ENCODE measurements at places on chromosomes 3 and 15.

DNA sequence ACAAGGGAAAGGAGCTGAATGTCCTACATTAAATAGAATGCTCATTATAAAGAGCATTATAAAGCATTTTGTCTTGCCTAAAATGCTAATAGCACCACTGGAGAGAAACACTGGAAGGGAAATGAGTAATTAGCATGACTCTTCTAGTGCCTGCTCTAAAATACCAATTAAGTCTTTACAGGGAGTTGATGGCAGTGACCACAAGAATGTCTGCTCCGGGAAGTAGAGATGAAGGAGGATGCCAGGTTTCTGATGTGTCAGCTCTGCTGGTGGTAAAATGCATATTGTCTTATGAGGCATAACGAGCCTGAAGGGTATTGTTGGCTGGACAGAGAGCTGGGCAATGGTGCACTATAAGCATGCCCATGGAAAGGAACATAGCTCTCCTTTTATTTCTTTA, 49.5 kb downstream of the MYLK start:
- no peak for DNase-seq

DNA sequence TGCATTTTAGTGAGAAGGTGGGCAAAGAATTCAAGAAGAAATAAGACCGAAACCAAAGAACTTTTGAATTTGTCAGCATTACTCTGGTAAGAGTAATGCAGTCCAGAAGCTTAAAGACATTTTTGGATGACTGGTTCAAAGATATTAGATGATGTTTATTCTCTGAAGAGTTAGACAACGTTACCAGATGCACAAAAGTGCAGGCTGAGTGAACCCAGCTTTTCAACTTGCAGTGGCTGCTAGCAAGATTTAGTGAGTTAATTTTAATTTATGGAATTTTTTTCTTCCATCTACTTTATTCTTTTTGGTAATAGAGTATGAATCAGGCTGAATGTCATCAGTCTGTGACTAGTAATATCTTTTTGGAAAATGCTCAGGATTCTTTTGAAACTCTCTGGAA, 267.3 kb upstream of the AZI2 start:
- no peak for DNase-seq

DNA sequence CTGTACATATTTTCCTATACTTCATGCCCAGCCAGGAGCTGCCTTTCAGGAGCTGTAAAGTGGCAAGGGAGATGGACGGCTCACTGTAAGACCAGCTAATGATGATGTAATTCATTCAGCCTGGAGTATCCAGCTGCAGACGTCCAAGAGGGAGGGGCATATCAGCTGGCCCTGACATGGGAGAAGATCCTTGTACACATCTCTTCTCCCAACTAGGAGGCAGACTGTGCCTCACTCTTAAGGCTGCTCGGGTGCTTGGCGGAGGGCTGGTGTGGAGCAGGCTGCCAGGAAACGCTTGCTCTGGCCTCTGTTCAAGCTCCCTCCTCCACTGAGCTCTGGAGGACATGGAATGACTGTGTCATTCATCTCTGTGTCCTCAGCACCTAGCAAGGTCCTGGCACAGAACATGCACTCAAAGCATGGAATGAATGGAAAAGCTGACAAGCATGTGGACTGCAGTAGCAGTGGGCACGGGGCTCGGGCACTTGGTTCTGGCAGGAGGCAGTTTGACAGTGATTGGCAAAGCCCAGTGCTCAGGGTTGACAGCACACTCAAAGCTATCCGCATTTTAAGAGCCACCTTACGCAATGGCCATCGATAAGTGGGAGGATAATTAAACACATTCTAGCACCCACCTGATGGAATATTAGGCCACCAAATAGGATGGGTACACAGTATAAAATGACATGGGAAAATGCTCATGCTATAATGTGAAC, 72.4 kb downstream of the TBC1D2B start:
- DNase-seq: no peak

GRCh38 chr15:45866616-45867015, 231.8 kb downstream of the SQOR start:
- DNase-seq: no peak

GRCh38 chr3:140019946-140020345, 85.0 kb downstream of the CLSTN2 start:
- DNase-seq: no peak

- no peak for DNase-seq
Measured at GRCh38 chr15:31257286-31257685, 69.3 kb upstream of the KLF13 start.

DNA sequence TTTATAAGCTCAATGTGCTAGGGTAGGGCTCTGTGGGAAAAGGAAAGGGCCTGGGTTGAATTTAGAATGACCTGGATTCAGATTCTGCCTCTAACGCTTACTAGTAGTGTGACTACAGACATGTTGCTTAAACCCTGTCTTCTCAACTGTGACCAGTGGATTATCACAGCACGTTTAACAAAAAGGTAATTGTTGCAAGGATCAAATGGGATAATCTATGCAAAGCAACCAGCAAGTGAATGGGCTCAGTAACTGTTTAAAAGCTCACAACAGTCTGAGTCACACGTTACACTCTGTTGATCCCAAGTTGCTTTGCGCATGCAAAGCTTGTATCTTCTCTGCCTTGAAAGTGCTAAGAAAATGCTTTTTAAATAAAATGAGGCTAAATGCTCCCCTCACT, 236.5 kb downstream of the IL20RB start:
- no peak for DNase-seq

DNA sequence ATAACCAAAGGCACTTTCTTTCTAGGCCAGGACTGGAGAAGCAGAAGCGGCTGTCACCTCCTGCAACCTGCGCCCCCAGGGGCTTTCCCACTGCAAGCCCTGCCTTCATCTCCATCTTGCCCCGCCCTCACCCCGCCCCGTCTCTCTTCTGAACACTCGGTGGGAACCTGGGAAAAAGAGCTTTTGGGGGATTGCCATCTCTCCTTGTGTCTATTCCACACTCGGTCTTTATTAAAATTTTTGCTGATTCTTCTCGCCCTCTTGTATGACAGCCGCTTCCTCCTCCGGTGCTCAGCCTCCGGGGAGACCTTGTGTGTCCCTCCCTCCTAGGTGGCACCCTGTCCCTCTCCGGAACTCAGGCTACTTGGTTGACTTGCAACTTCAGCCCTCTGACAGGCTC, 41.9 kb upstream of the SPESP1 start:
- DNase-seq: no peak

DNA sequence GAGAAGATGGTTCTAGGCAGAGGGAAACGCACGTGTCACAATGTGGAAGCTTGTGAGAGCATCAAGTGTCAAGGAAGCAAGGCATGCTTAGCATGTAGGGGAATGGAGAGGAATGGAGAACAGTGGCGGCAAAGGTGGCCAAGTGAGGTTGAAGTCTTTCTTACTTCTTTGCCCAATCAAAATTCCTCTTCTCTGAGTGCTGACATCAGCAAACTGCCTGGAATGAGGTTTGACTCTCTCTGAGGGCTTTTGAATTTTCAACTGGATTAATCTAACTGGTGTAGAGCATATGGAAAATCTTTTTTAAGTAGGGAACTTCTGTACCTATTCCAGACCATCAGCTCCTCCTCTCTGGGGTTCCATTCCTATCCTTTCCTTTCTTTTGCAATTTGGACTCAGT, 61.9 kb upstream of the BNC1 start:
- no peak for DNase-seq

DNA sequence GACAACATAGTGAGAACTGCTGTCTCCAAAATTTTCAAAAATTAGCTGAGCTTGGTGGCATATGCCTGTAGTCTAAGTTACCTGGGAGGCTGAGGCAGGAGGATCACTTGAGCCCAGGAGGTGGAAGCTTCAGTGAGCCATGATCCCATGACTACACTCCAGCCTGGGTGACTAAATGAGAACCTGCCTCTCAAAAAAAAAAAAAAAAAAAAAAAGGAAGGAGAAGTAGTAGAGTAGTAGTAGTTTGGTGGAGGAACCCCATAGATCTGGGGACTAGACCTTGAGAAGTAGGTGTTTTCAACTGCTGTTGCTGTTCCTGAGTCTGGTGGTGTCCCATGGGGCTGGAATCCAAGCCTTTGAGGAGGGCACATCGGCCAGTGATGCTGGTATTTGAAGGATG, 38.4 kb upstream of the UBE2E2 start:
- no peak for DNase-seq

- no peak for DNase-seq
Measured at GRCh38 chr15:69132977-69133861, 27.2 kb upstream of the GLCE start.

- no peak for DNase-seq
Measured at GRCh38 chr15:57582090-57582489, 9.6 kb upstream of the MYZAP start.

GRCh38 chr15:92681141-92681631, 25.6 kb upstream of the FAM174B start:
- no peak for DNase-seq

GRCh38 chr15:96125721-96126415, 204.6 kb upstream of the NR2F2 start:
- DNase-seq: no peak

- DNase-seq: no peak
Measured at GRCh38 chr3:76753599-76753998, 286.3 kb upstream of the ROBO2 start.

DNA sequence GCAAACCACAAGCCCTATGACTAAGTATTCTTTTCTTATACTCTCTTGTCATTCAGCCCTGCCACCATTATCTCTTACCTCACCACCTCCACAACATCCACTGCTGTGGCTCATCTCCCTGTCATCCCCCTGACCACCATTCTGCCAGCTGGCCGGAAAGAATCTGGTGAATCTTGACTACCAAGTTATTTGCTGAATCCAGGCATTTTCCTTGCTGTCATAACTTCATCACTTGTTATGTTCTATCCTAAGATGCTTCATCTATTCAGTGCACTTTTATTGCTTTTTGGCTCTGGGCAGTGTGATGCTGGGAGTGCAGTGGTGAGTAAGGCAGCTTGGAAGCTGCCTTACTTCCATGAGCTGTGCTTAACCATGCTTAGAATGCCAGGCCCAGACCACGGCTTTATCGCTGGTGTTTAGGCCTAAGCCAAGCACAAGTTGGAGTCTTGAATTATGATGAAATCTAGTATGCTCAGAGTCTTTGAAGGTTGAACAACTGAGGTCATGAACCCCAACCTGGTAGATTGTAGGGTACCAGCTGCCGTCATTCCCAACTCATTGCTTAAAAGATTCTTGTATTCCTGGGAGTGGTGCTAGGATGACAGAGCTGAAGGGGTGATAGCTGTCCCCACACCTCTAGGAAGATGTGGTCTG, 27.0 kb upstream of the APH1B start:
- DNase-seq: no peak

DNA sequence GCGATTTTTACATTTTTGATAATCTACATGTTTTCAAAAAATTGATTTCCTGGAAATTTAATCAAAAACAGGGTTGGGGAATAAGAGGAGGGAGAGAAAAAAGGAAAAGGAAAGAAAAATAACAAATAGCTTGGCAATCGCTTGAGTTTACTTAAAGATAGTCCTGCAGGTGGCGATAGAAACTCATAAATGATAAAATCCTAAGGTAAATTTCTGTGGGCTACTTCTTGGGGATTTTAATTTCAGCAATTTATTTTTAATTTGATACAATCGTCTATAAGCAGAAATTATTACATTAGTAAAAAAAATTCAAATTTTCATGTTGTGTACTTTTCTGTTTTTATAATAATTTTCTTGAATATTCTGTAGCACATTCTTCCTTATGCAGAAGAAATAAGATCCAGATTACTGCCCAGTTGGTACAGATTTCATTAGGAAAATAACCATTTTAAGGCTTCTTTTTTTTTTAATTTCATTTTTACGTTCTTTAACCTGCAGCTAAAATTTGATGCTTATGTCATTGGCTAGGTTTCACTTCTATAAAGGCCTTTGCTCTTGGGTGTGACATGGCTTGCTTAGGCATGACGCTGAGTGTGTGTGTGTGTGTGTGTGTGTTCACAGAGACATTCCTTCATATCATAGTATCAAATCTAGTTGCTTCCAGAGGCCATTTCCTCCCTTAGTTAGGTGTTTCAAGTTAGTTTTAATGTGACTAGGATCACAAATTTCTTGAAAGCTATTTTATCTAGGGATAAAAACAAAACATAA, 181.8 kb downstream of the MCTP2 start:
- no peak for DNase-seq

GRCh38 chr3:177106184-177106583, 91.1 kb downstream of the TBL1XR1 start:
- no peak for DNase-seq

- no peak for DNase-seq
Measured at GRCh38 chr3:57397175-57398026, 104.9 kb upstream of the ASB14 start.

DNA sequence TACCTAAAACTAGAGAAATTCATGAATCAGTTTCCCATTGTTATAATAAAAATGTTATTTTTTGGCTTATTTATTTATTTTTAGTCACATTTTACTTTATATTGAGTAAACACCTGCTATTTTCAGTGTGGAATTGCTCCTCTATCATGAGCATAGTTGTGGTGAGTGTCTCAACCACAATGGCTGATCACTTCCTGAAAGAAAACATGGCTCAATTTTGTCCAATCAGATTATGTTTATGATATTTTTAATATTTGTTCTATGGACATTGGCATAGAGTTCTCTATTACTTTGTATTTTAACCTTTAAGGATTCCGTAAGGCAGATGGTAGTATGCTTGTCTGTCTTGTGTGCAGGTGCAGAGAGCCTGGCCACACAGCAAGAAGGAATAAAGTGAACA, 16.2 kb upstream of the GRM7 start:
- no peak for DNase-seq

- DNase-seq: no peak
Measured at GRCh38 chr15:49421991-49422390, 1.1 kb upstream of the FGF7 start.

DNA sequence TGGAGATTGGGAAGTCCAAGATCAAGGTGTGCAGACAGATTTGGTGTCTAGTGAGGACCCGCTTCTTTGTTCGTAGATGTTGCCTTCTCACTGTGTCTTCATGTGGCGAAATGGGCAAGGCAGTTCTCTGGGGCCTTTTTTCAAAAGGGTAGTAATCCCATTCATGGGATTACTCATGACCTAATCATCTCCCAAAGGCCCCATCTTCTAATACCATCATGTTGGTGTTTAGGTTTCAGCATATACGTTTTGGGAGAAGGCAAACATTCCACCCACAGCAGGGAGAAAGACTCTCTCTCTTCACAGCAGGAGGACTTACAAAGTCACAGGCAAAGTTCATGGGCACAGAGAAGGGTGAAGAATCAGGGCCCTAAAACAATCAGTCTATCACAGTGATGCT, 252.1 kb downstream of the RPLP1 start:
- DNase-seq: no peak

DNA sequence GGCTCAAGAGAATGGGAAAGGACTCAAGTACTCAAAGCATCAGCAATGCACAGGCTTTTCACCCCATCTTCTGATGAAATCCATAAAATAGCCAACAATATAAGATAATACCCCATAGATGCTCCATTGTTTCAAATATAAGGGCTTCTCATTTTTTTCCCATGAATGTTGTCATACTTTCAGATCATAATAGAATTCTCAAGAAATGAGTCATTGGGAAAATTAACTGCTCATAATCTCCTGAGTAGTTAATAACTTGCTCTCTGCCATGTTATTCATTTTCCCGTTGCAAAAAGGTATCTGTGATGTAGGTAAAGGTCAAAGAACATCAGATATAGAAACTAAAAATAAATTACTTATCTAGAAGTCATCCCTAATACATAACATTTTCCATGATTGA, 121.9 kb downstream of the NSUN3 start:
- no peak for DNase-seq

GRCh38 chr15:63818191-63818590, 15.6 kb downstream of the HERC1 start:
- no peak for DNase-seq
